ENCODE measurements at places on chromosomes 11 and 22.

GRCh38 chr11:15707194-15707593, 592.5 kb downstream of the INSC start:
- no peak for DNase-seq

DNA sequence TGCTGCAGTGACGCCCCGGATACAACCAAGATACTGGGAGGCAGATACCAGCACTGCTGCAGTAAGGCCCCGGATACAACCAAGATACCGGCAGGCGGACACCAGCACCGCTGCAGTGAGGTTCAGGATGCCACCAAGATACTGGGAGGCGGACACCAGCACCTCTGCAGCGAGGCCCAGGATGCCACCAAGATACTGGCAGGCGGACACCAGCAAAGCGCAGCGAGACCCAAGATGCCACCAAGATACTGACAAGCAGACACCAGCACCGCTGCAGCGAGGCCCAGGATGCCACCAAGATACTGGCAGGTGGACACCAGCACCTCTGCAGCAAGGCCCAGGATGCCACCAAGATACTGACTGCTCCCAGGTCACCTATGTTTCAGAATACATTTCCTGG, 225.2 kb downstream of the BRD1 start:
- DNase-seq = no peak

DNA sequence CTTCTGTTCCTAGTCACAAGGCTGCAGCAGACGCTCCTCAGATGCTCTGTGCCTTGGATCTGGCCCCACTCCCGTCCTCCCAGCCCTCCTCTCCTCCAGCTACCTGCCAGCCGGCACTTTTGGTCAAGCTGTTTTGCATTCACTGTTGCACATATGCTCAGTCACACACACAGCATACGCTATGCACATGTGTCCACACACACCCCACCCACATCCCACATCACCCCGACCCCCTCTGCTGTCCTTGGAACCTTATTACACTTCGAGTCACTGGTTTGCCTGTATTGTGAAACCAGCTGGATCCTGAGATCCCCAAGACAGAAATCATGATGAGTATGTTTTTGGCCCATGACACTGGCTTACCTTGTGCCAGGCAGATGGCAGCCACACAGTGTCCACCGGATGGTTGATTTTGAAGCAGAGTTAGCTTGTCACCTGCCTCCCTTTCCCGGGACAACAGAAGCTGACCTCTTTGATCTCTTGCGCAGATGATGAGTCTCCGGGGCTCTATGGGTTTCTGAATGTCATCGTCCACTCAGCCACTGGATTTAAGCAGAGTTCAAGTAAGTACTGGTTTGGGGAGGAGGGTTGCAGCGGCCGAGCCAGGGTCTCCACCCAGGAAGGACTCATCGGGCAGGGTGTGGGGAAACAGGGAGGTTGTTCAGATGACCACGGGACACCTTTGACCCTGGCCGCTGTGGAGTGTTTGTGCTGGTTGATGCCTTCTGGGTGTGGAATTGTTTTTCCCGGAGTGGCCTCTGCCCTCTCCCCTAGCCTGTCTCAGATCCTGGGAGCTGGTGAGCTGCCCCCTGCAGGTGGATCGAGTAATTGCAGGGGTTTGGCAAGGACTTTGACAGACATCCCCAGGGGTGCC, 109.8 kb downstream of the BCR start:
- DNase-seq = no peak

- DNase-seq = no peak
Observed at GRCh38 chr11:63764679-63765647, 3.6 kb downstream of the ZFTA start.

DNA sequence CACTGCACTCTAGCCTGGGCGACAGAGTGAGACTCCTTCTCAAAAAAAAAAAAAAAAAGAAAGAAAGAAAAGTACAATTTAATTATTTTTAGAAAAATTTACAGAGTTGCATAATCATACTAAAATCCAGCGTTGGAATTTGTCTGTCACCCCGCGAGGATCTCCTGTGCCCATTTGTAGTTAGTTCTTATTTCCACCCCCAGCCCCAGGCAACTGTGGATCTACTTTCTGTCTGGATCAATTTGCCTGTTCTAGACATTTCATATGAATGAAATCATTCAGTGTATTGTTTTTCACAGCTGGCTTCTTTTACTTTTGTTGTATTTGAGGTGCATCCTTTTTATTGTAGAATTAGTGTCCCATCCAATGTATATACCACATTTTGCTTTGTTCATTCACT, 102.6 kb upstream of the RASSF10 start:
- DNase-seq = no peak

- DNase-seq = no peak
Observed at GRCh38 chr11:60831501-60832079, 10.3 kb upstream of the CCDC86 start.

GRCh38 chr11:12543596-12544415, 130.4 kb upstream of the TEAD1 start:
- DNase-seq = no peak

- DNase-seq = no peak
Observed at GRCh38 chr11:46390331-46391171, 1.0 kb downstream of the CHRM4 start.

All from SIG-M5 (cell line).